ENCODE measurements at places on chromosomes 2 and 18.

- no peak for DNase-seq
Observed at GRCh38 chr2:154638783-154639182, 59.7 kb upstream of the KCNJ3 start.

- DNase-seq, result no peak
Observed at GRCh38 chr18:43559507-43559906, 282.2 kb upstream of the SYT4 start.

DNA sequence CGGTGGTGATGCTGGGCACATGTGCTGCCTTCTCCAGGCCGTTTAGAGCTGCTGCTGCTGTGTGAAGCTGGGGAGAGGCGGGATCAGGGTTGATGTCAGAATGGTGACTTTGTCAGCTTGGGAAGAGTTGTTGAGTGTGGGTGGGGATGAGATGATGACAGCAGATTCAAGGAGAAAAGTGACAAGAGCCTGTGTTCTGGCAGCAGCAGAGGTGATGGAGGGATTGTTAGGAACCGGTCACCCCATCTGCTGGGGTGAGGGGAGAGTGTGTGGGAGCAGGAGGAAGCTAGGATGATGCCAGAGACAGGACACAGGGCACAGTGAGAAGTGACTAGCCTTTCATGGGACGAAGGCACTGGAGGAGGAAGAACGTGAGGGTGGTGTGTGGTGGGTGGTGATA is 345.5 kb downstream of the RNF144A start:
- DNase-seq, result no peak

- DNase-seq, result peak; percentile 50
Observed at GRCh38 chr2:105754011-105754410, 9.3 kb downstream of the NCK2 start.

DNA sequence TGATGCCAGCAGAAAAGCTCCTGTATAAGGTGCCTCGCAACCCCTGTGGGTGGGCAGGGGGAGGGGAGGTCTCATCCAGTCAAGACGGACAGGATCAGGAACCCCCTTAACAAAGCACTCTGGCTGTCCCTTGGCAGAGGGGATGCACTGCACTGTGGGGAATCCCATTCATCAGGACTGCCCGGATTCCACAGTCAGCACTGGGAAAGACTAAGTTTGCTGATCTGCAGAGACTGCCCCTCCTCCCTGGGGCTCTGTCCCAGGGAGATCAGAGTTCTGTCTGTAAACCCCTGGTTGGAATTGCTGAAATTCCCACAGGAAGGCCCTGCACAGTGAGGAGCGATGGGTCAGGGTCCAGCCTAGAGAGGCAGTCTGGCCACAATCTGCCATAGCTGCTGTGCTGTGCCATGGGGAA is 149.5 kb upstream of the RBBP8 start:
- DNase-seq, result no peak

DNA sequence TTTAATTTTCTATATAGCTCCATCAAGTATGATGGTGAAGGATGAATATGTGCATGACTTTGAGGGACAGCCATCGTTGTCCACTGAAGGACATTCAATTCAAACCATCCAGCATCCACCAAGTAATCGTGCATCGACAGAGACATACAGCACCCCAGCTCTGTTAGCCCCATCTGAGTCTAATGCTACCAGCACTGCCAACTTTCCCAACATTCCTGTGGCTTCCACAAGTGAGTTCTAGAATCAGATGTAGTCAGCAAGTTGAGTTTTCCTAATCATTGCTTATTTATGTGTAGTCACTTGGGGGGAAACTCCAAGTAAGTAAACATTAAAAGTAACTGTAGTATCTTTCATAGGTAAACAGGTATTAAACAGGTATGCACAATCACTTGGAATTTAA is 24.8 kb downstream of the SMAD4 start:
- no peak for DNase-seq

GRCh38 chr2:85589982-85590791 is 5.4 kb upstream of the RNF181 start:
- no peak for DNase-seq

- DNase-seq, result no peak
Observed at GRCh38 chr18:62324181-62324828, 805 bp upstream of the TNFRSF11A start.

DNA sequence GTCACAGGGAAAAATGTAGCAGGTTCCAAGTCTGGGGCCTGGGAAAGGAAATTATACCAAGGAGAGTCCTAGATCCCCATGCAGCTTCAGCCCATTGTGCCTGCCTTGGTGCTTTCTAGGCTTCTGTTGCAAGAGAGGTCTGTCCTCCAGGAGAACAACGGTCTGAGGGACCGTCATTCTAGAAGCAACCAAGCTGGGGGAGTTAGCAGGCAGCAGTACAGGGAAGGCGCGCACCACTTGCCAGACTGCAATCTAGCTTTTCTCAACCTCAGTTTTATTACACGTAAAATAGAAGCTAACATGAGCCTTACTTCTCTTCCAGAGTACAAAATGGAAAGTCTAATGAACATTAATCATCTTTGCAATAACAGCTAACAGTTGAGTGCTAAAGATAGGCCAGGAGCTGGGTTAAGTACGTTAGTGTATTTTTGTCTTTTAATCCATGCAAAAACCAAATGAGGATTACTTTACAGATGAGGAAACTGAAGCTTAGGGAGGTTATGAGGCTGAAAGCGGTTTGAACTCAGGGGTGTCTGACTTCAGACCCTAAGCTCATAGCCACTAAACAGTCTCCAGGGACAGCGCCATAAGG is 1.9 kb downstream of the TCF23 start:
- no peak for DNase-seq

DNA sequence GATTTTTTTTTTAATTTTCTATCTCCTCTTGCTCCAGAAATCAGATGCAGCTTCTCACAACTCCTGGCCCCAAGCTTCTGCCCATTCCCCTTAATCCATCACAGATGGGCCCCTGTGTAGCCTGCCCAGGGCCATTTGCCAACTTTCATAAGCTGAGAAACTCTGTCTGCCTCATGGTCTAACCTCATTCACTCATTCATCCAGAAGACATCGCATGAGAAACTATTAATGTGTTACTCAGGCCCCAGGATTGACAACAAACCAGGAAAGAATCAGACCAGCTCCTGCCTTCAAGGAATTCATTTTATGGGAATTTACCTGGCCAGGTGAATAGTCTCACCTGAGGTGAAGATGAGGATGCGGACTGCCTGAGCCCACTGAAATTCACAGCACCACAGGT is 35.0 kb downstream of the SLC14A2 start:
- no peak for DNase-seq

GRCh38 chr2:23464905-23465537 is 80.0 kb downstream of the KLHL29 start:
- no peak for DNase-seq

DNA sequence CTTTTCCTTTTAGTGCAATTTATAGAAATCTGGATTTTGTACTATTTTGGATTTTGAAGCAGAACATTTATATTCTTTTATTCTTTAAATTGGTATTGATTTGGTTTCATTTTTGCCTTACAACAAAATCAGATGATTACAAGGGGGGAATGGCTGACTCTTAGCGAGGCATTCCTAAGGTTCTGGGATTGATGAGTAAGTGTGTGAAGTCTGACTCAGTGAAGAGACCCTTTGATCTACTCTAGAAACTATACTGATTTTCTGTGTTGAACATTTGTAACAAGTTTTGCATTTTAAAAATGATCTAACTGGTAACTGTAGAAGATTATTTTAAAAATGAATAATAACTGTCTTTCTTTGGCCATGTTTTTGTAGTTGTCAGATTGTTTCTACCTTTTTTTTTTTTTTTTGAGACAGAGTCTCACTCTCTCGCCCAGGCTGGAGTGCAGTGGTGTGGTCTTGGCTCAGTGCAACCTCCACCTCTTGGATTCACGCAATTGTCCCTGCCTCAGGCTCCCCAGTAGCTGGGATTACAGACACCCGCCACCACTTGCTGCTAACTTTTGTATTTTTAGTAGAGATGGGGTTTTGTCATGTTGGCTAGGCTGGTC is 48.7 kb downstream of the TTC39C start:
- DNase-seq, result peak; percentile 18

- DNase-seq, result no peak
Observed at GRCh38 chr2:159933040-159933726, 129.2 kb downstream of the PLA2R1 start.

- no peak for DNase-seq
Observed at GRCh38 chr2:14677039-14677438, 44.5 kb downstream of the LRATD1 start.

DNA sequence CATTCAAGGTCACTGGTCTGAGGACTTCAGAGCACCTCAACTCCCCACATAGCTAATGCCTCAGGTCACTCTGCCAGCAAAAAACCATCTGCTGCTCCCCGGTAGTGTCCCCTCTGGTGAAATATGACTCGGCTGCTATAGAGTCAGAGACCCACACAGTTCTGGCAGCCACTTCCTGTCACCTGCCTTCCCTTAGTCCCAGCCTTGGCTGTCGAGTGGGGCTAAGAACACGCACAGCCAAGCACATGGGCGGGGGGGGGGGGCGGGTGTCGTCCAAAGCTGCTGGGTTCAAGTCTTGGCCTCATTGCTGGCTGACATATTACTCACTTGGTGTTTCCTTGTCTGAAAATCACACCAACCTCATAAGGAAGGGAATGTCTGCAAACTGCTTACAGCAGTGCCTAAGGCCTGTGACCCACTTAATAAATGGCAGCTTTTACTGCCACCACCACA is 37.5 kb downstream of the POLR1A start:
- DNase-seq, result peak; percentile 30

- DNase-seq, result no peak
Observed at GRCh38 chr18:55509631-55510324, 78.2 kb downstream of the TCF4 start.

- no peak for DNase-seq
Observed at GRCh38 chr2:212540341-212540740, 1.7 kb upstream of the ERBB4 start.

DNA sequence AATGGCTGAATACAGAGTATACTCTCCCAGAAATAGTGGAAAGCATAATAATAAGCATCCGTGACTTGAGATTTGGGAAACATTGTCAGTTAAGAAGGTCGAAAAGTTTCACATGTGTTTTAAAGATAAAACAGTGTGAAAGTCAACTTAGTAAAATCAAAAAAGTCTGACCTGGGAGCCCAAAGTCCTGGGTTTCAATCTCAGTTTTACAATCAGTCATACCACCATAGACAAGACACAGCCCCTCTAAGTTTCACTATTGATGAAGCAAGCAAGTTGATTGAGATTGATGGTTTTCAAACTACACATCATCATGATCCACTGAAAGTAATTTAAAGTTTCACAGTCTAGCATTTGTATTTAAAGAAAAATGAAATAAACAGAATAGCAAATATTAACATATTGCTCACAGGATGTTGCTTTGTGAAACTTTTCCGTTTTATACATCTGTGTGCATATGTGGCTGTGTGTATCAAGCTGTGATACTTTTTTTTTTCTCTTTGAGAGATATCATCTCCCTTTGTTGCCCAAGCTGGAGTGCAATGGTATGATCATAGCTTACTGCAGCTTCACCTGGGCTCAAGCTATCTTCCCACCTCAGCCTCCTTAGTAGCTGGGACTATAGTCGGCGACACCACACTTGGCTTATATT is 71.1 kb downstream of the PIK3C3 start:
- DNase-seq, result no peak

DNA sequence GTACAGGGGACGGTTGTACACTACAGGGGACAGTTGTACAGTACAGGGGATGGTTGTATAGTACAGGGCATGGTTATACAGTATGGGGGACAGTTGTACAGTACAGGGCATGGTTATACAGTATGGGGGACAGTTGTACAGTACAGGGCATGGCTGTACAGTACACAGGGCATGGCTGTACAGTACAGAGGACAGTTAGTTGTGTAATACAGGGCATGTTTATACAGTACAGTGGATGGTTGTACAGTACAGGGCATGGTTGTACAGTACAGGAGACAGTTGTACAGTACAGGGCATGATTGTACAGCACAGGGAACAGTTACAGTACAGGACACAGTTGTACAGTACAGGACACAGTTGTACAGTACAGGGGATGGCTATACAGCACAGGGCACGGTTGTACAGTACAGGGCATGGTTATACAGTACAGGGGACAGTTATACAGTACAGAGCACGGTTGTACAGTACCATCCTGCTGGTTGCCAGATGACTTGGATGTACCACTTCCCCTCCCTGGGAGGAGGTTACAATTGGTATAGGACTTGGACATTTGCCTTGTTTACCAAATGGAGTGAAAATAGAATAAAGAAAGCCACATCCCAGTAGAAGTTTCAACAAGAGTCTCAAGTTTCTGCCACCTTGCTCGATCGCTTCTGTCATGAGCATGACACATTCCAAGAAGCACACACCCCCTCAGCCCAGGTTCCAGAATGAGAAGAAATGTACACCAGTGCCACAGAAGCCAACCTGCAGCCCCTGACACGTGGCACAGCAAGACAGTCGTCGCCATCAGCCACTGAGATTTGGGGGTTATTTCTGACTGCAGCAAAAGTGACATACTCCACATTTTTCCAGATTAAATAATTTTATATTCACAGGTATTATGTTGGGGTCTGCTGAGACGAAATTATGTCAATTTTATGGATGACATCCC is 16.0 kb downstream of the CYRIA start:
- no peak for DNase-seq

DNA sequence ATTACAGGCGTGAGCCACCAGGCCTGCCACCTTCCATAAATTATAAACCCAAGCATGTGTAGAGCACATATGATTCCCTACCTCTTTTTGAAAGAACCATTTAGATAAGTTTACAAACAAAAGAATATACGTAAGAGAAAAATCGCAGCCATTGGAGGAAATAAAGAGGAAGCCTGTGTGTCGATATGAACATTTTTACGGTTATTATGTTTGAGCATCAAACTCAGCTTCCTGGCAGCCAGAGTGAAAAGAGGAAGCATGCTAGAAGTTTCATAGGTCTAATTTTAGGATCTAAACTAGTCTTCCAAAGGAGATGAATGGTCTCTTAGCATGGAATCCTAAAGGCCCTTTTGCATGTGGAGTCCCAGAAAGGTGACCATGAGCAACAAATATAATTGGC is 104.3 kb downstream of the PLB1 start:
- DNase-seq, result no peak

DNA sequence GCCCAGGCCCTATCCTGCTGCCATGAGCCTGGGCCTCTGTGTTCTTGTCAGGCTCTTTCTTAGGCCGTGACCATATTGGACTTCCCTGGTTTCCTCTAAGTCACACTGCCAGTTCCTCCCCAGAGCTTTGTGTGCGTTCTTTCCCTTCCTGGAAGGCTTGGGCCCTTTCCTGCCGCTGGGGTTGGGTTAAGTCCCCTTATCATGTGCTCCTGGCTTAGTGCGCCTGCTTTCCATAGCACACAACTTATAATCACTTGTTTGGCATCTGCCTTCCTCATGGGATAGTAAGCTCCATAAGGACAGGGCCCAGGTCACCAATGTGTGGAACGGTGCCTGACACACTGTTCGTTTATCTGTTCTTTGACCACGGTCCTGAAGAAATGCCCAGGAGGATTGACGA is 31.3 kb downstream of the NIFK start:
- no peak for DNase-seq

DNA sequence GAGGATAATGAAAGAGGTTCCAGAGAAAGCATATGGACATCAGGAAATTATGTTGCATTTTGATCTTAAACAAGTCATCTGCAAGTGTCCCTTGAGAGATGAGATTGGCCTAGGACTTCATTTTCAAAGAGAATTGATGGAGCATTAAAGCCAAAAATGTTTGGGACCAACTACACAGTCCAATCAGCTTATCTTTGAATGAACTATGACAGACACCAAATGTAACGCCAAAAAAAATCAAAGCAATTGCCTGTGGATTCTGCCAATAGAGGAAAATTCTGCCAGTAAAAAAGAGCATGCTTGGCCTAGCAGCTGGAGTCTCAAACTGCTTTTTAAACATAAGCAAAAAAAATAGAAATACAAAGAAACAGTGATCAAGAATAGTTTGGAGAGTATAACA is 594.5 kb upstream of the CHAC2 start:
- no peak for DNase-seq

- DNase-seq, result no peak
Observed at GRCh38 chr2:157257312-157258252, at the start of gene GALNT5. Gene GALNT5, plus strand, starts transcription at chr2:157257705. Its CDS starts 378 bp downstream, at chr2:157258083.
